ENCODE measurements at places on chromosomes 3 and 15. TPM values are rescaled to one million over a fixed set of nuclear protein-coding genes. Genes with fewer than 3 reads are reported as not detected.

- no peak overlapping the region for H3K27ac ChIP-seq
- H3K4me3 ChIP-seq: no peak overlapping the region
- no peaks in the 10 kb centered on the region for H3K27me3 ChIP-seq
These were observed 19.6 kb downstream of the CD86 start for GRCh38 chr3:122074621-122075265.

CDCP1 gene
- total RNA-seq: 0.12 TPM

RGMA gene
- total RNA-seq: 85.1 TPM

RBPMS2 gene
- 0.15 TPM for total RNA-seq

GRCh38 chr3:178966299-178967176 is 105.1 kb downstream of the ZMAT3 start:
- H3K4me3 ChIP-seq: no peak overlapping the region
- no peak overlapping the region for H3K27ac ChIP-seq
- H3K4me1 ChIP-seq: no peaks in the 10 kb centered on the region
- H3K27me3 ChIP-seq: no peaks in the 10 kb centered on the region

TEX9 gene
- total RNA-seq: 8.3 TPM

CHDH gene
- 1.5 TPM for total RNA-seq

DNA sequence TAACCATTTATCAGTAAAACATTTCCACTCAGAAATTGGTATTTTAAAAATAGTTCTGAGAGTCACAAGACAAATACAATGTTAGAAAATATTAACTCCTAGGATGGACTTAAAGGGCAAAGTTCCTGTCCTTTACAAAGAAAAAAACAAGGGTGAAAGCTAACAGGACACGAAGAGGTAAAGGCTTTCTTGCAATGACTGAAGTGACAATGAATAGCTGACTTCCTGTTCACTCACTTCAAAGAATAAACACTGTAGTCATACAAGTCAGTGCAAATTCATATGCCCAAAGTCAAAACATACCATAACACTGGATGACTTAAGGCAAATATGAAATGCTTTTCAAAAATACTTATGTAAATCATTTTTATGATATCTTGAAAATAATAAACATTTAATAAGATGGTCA is 1389.8 kb upstream of the ALCAM start:
- H3K4me1 ChIP-seq: no peaks in the 10 kb centered on the region
- DNase-seq: no peak
- no peaks in the 10 kb centered on the region for H3K27me3 ChIP-seq
- no peak overlapping the region for H3K27ac ChIP-seq

MESP2 gene
- total RNA-seq: not detected

DNA sequence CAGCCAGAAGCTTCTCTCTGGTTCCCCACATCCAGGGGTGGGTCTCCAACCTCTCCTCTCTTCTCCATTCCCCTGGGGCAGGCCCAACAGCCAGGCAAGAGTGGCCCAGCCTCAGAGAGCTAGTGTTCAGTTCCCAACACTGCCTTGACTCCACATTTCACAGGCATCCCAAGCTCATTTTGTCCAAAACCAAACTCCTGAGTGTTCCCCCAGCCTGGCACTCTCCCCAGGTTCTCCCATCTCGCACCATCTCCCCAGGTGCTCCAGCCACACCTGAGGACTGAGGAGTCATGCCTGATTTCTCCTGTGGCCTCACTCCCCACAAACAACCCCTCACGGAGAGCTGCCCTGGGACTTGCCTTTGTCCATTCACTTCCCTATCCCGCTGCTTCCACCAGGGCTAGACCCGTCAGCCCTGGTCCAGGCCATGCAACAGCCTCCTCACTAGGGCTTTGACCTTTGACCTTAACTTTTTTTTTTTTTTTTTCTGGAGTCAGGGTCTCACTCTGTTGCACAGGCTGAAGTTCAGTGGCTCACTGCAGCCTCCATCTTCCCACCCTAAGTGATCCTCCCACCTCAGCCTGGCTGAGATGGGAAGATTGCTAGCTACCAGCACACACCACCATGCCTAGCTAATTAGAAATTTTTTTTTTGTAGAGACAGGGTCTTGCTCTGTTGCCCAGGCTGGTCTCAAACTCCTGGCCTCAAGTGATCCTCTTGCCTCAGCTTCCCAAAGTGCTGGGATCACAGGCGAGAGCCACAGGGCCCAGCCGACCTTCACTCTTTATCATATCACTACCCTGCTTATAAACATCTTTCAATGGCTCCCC is 3.9 kb upstream of the CSK start:
- H3K4me1 ChIP-seq: peaks cover 26% of the 10 kb centered on the region
- no peak for DNase-seq

DNA sequence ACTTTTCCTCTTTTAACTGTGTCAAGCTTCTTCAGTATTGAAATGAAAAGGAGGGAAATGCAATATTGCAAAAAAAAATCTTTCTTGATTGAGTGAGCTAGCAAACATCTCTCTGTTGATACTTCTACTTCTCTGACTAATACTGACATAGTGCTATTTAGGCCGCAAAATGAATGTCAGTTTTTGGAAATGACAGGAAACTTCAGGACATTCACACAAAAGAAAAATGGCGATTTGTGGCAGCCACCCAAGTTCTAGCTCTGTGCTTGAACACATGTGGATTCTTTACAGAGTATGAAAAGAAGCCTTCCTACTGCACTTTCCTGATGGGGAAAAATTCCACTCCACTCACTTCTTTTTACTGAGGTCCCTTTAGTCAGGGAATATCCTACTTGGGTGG is 486.8 kb upstream of the ALCAM start:
- H3K4me1 ChIP-seq: no peaks in the 10 kb centered on the region
- no peaks in the 10 kb centered on the region for H3K36me3 ChIP-seq
- no peak overlapping the region for H3K27ac ChIP-seq
- H3K4me3 ChIP-seq: no peak overlapping the region
- H3K27me3 ChIP-seq: no peaks in the 10 kb centered on the region
- DNase-seq: no peak

REC114 gene
- not detected for total RNA-seq

DNA sequence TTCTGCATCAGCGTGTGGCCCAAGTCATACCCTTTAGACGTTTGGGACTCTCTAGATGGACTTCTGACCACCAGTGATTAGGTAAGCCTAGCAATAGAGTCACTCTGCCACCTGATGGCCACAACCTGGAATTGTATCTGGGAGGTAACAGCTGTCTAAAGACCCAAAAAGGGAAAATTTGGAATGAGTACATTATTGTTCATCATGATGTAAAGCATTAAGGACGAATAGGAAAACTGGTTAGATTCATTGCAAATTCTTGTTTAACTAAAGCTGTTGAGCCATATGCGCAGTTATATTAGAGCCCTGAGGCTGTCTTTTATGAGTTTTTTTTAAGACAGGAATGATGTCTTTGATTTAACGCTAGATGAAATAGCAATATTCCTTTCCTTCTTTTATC is 63.6 kb downstream of the FAM81A start:
- no peaks in the 10 kb centered on the region for H3K27me3 ChIP-seq
- peak; percentile 78 for DNase-seq
- H3K27ac ChIP-seq: no peak overlapping the region
- no peaks in the 10 kb centered on the region for H3K36me3 ChIP-seq

GRCh38 chr15:60395276-60396011 is 2.3 kb downstream of the ANXA2 start:
- no peak overlapping the region for H3K27ac ChIP-seq
- no peak overlapping the region for H3K4me3 ChIP-seq
- no peaks in the 10 kb centered on the region for H3K36me3 ChIP-seq
- H3K4me1 ChIP-seq: peaks cover 21% of the 10 kb centered on the region
- peak; percentile 63 for DNase-seq

DNA sequence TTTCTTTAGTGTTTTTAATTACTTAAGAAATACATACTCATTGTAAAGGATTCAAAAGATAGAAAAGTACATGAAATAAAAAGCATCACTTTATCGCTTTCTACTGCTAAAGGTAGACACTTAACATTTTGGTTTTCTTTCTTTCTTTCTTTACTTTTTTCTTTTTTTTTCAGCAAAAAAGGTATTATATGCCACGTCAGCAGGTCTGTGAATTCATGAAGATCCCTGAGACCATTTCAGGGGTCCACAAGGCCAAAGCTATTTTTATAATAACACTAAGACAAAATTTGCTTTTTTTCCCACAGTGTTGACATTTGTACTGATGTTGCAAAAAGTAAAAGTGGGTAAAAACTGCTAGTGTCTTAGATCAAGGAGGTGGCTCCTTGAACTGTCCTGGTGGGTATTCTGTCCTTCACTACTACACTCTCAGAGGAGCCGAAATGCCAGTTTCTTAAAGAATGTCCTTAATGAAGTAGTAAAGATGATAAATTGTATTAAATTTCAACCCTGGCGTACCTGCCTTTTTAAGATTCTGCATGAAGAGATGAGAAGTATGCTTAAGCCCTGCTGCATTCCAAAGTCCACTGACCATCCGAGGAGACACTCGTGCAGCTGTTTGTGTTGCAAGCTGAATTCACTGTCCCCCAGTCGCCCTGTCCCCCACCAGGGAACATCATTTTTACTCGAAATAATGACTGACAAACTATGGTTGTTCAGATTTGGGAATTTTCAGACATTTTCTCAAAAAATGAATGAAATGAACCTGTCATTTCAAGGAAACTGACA is 106.7 kb upstream of the PIAS1 start:
- H3K36me3 ChIP-seq: no peaks in the 10 kb centered on the region
- no peak for DNase-seq
- H3K4me3 ChIP-seq: no peak overlapping the region
- no peak overlapping the region for H3K27ac ChIP-seq

- DNase-seq: no peak
- H3K36me3 ChIP-seq: no peaks in the 10 kb centered on the region
- H3K4me1 ChIP-seq: no peaks in the 10 kb centered on the region
- H3K27ac ChIP-seq: no peak overlapping the region
These were observed 135.8 kb downstream of the LRRK1 start for GRCh38 chr15:101054991-101055390.

CDHR4 gene
- total RNA-seq: 0.12 TPM

ECE2 gene
- 0.15 TPM for total RNA-seq

DNA sequence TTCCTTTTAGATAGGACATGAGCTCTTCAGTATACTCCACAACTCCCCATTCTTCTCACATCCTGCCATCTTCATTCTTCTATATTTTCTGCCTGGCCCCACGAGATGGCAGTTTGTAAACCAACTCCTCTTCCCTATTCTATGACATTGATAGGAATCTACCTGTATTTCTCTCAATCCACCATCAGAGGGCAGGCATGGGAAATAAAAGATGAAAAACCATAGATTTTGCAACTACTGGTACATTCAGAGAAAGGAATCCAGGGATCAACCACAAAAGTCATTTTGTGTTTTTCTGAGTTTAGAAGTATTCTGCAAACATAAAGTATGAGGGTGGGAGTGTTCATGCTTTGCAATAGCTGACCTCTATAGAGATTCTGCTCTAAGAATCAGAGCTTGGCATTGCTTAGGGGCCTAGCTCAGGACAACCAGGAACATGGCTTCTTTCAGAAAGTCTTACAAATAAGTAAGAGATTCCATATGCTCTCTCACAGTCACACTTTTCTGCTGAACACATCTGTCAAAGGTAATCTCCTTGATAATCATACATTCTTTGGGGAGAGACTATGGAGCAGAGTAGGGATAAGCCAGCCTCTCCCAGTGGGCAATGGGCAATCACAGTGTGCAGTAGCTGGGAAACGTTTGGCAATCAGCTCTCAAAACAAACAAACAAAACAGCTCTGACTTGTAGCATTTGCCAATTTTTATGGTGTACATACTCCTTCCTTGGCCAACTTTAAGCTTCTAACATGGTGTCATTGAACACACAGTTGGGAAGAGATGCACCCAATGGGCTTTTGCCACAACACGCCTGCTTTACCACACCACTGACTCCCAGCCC is 43.1 kb upstream of the SLC25A36 start:
- H3K27me3 ChIP-seq: no peaks in the 10 kb centered on the region
- no peaks in the 10 kb centered on the region for H3K4me1 ChIP-seq
- peak; percentile 33 for DNase-seq
- no peak overlapping the region for H3K27ac ChIP-seq
- no peaks in the 10 kb centered on the region for H3K36me3 ChIP-seq

GRCh38 chr3:18124501-18124900 is 300.6 kb downstream of the SATB1 start:
- DNase-seq: no peak
- H3K4me3 ChIP-seq: no peak overlapping the region
- H3K36me3 ChIP-seq: no peaks in the 10 kb centered on the region
- no peaks in the 10 kb centered on the region for H3K4me1 ChIP-seq
- no peak overlapping the region for H3K27ac ChIP-seq

DZIP1L gene
- 10.4 TPM for total RNA-seq

GRCh38 chr3:115254492-115255196 is 107.6 kb upstream of the ZBTB20 start:
- no peaks in the 10 kb centered on the region for H3K27me3 ChIP-seq
- H3K4me3 ChIP-seq: no peak overlapping the region
- H3K27ac ChIP-seq: no peak overlapping the region
- DNase-seq: peak; percentile 12

- no peak for DNase-seq
- H3K36me3 ChIP-seq: no peaks in the 10 kb centered on the region
- H3K27me3 ChIP-seq: no peaks in the 10 kb centered on the region
- H3K27ac ChIP-seq: no peak overlapping the region
- no peak overlapping the region for H3K4me3 ChIP-seq
These were observed 116.2 kb downstream of the CCNL1 start for GRCh38 chr3:157043771-157044170.

GRCh38 chr3:62173939-62174515 is 199.3 kb downstream of the FEZF2 start:
- H3K4me1 ChIP-seq: peaks cover 17% of the 10 kb centered on the region
- H3K27ac ChIP-seq: no peak overlapping the region
- H3K4me3 ChIP-seq: no peak overlapping the region
- H3K27me3 ChIP-seq: no peaks in the 10 kb centered on the region
- DNase-seq: no peak

GRCh38 chr3:74845081-74845480 is 230.6 kb upstream of the CNTN3 start:
- H3K27ac ChIP-seq: no peak overlapping the region
- no peaks in the 10 kb centered on the region for H3K4me1 ChIP-seq
- H3K36me3 ChIP-seq: no peaks in the 10 kb centered on the region

CCDC54 gene
- total RNA-seq: not detected

DNA sequence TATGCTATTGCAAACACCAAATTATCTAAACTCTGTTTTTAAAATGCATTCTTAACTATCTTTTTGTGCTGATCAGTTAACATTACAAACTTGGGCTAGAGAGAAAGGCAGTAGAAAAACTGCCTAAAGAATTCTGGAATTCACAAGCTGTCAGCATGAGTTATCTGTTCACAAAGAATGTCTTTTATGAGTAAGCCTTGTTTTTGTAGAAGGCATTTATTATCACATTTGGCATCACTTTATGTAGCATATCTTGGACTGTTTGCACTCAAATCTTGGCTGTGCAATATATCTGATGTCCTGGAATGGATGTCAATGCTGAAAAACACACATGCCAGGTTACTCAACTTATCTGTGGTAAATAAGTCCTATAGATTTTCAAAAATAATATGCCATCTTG is 15.5 kb upstream of the BCHE start:
- H3K36me3 ChIP-seq: no peaks in the 10 kb centered on the region
- H3K4me3 ChIP-seq: no peak overlapping the region
- no peak overlapping the region for H3K27ac ChIP-seq
- no peak for DNase-seq
- no peaks in the 10 kb centered on the region for H3K4me1 ChIP-seq

TNIK gene
- total RNA-seq: 5.0 TPM
